HS-5 (cell line): ENCODE measurements at places on chromosomes 13 and 19.

DNA sequence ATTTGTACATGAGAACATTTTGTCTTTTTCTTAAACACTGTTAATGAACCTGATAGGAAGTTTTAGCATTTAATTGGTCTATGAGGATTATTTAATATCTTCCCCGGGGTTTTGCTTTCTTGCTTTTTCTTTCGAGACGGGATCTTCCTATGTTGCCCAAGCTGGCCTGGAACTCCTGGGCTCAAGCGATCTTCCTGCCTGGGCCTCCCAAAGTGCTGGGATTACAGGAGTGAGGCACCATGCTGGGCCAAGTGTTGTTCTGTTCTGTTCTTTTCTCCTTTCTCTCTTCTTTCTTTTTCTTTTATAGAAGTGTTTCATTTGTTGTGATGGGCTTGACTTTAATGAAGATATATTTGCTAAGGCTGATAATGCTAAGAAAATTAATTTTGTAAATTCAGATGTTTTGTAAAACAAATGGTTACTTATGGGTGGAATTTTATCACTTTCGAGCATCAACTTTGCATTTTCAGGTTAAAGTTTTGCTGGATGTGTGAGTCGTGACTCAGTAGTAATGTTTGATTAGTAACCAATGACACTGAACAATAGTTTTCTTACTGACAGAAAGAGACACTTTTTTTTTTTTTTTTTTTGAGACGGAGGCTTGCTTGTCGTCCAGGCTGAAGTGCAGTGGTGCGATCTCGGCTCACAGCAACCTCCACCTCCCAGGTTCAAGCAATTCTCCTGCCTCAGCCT, 2.2 kb downstream of the PAN3 start:
- DNase-seq, result no peak

DNA sequence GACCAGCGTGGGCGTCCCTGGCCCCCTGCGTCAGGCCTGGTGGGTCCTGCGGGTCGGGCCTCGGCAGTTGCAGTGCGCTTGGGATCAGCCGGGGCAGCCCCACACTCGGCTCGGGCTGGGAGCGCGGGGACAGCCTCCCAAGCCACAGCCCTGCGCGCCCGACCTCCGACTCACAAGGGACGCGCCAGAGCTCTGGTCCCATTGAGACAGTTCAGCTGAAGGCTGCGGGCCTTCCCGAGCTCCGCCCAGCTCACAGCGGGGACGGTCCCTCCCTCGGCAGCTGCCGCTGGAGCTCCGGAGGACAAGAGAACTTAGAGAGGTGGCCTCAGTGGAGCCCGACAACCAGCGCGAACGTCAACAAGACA, 45.7 kb upstream of the ZNF730 start:
- DNase-seq, result no peak

DNA sequence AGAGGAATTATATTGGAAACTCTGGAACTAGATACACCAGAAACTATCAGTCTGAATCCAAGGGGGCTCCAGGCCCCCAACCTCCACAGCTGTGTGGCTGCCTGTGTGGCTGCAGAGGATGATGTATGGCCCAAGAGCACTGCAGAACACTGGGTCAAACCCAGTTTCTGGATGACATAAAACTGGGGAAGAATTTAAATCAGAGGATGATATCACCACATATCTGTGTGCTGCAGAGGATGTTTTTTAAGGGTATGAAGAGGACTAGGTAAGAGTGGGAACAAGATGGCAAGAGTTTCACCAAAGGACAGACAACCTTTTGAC, 226.4 kb downstream of the SUCLA2 start:
- no peak for DNase-seq

DNA sequence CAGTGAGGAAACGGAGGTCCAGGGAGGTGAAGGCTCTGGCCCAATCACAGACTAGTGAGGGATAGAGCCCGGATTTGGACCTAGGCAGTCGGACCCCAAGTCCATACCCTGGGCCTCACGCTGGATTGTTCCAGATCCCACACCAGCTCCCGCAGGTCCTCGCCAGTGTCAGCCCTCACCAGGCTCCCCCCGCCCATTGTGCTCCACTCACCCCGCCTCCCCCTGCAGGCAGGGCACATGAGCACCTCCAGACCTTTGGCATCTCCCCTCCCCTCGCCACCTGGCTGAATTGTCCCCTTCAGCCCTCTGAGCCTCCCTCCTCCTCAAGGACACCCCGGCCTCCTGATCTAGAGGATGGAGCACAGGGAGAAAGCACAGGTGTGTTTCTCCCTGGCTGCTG, 152.4 kb downstream of the KATNAL1 start:
- DNase-seq, result no peak

DNA sequence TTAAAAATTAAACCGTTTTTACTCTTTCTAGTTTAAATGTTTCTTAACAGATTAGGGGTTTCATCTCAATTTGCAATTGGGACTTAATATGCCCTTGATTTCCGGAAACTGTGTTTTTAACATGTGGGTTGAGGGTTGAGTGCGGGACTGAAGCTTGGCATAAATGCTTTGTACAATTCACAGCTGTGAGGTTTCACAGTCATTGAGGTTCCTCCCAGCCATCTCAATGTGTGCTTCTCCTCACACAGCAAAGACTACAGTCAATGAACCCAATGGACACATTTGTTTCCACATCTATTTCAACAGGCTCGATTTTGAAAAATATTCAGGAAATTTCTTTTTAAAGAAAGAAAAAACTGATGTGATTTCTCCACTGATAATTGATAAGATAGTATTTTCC, 328.6 kb downstream of the TBC1D4 start:
- no peak for DNase-seq
